CD4-positive, alpha-beta T cell (primary cell): ENCODE measurements at places on chromosomes 12 and 14.

- H3K27ac ChIP-seq: no peak overlapping the region
- DNase-seq: no peak
These were observed 45.5 kb downstream of the ZNF664 start for GRCh38 chr12:124018539-124018938.

- H3K4me1 ChIP-seq: peaks cover 27% of the 10 kb centered on the region
- H3K36me3 ChIP-seq: peaks cover 2% of the 10 kb centered on the region
These were observed 1.0 kb downstream of the FGFR1OP2 start for GRCh38 chr12:26939192-26939832.

- no peak for DNase-seq
- H3K27me3 ChIP-seq: no peaks in the 10 kb centered on the region
- H3K4me3 ChIP-seq: no peak overlapping the region
- H3K27ac ChIP-seq: no peak overlapping the region
- H3K4me1 ChIP-seq: no peaks in the 10 kb centered on the region
These were observed 397.1 kb upstream of the DCN start for GRCh38 chr12:91579516-91580263.

GRCh38 chr14:49497725-49498348 is 88.3 kb downstream of the RPS29 start:
- no peaks in the 10 kb centered on the region for H3K36me3 ChIP-seq
- H3K27me3 ChIP-seq: peaks cover 7% of the 10 kb centered on the region
- no peaks in the 10 kb centered on the region for H3K4me1 ChIP-seq
- no peak for DNase-seq
- no peak overlapping the region for H3K4me3 ChIP-seq
- H3K27ac ChIP-seq: no peak overlapping the region

DNA sequence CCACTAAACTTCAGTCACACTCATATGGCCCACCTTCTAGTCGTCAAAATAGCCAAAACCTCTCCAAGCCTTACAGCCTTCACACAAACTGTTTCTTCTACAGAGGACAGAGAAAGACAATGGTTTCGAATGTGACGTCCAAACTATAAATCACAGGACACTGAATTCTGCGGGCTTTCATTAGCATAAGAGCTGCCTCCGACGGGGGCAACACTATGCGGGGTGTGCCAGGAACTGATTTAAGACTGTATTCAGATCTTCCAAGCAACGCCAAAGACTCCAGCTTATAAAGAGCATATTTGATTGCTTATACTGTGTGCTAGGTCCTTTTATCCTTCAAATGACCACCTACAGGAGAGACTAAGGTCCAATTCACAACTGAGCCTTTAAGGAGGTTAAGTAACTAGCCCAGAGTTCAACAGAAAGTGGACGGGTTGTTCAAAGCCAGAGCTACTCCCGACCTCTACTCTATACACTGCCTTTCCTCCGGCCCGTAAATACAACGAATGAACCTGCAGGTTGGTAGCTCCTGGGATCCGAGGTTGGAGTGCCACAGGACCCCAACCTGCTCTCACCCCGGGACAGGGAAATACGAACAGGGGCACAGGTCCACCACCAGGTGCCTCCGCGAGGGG is 575 bp downstream of the L2HGDH start:
- peak overlapping the region; percentile 85 for H3K27ac ChIP-seq
- DNase-seq: no peak
- H3K27me3 ChIP-seq: no peaks in the 10 kb centered on the region
- peak overlapping the region; percentile 90 for H3K4me3 ChIP-seq
- H3K4me1 ChIP-seq: peaks cover 23% of the 10 kb centered on the region

GRCh38 chr14:34620839-34621238 is 9.1 kb downstream of the SNX6 start:
- H3K27me3 ChIP-seq: no peaks in the 10 kb centered on the region
- DNase-seq: no peak
- peaks cover 49% of the 10 kb centered on the region for H3K36me3 ChIP-seq

- no peak overlapping the region for H3K4me3 ChIP-seq
- H3K36me3 ChIP-seq: no peaks in the 10 kb centered on the region
- no peaks in the 10 kb centered on the region for H3K27me3 ChIP-seq
- no peak for DNase-seq
These were observed 17.8 kb upstream of the HIF1A start for GRCh38 chr14:61677479-61677878.

- H3K27me3 ChIP-seq: peaks cover 61% of the 10 kb centered on the region
- no peaks in the 10 kb centered on the region for H3K36me3 ChIP-seq
- DNase-seq: peak; percentile 71
- H3K4me3 ChIP-seq: peak overlapping the region; percentile 29
- H3K4me1 ChIP-seq: peaks cover 26% of the 10 kb centered on the region
- no peak overlapping the region for H3K27ac ChIP-seq
These were observed 890 bp upstream of the KIF26A start for GRCh38 chr14:104137297-104138097.

DNA sequence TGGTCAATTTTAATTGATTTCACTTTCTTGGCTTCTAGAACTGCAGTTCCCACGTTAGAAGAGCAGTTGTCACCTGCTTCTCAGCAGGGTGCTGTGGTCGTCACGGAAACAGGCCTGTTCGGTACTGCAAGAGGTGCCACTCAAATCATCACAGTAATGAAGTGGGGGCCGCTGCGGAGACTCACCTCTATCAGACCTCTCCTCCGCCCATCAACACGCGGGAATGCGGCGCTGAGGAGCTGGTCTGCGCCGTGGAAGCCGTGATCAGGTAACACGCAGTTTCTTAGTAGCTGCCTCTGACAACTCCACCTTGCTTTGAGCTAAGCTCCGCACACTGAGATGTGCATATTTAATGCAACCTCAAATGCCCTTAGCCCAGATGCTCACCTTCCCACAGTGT is 107.2 kb downstream of the UNC79 start:
- H3K27ac ChIP-seq: no peak overlapping the region
- no peaks in the 10 kb centered on the region for H3K27me3 ChIP-seq
- no peaks in the 10 kb centered on the region for H3K36me3 ChIP-seq

GRCh38 chr12:84537666-84538065 is 374.9 kb downstream of the SLC6A15 start:
- H3K36me3 ChIP-seq: no peaks in the 10 kb centered on the region
- no peaks in the 10 kb centered on the region for H3K4me1 ChIP-seq
- no peaks in the 10 kb centered on the region for H3K27me3 ChIP-seq
- DNase-seq: no peak
- no peak overlapping the region for H3K4me3 ChIP-seq

GRCh38 chr14:24135584-24135833 is 485 bp upstream of the PSME1 start:
- peaks cover 64% of the 10 kb centered on the region for H3K4me1 ChIP-seq
- H3K4me3 ChIP-seq: peak overlapping the region; percentile 74
- peak overlapping the region; percentile 88 for H3K27ac ChIP-seq
- no peak for DNase-seq
- no peaks in the 10 kb centered on the region for H3K27me3 ChIP-seq
- peaks cover 27% of the 10 kb centered on the region for H3K36me3 ChIP-seq

DNA sequence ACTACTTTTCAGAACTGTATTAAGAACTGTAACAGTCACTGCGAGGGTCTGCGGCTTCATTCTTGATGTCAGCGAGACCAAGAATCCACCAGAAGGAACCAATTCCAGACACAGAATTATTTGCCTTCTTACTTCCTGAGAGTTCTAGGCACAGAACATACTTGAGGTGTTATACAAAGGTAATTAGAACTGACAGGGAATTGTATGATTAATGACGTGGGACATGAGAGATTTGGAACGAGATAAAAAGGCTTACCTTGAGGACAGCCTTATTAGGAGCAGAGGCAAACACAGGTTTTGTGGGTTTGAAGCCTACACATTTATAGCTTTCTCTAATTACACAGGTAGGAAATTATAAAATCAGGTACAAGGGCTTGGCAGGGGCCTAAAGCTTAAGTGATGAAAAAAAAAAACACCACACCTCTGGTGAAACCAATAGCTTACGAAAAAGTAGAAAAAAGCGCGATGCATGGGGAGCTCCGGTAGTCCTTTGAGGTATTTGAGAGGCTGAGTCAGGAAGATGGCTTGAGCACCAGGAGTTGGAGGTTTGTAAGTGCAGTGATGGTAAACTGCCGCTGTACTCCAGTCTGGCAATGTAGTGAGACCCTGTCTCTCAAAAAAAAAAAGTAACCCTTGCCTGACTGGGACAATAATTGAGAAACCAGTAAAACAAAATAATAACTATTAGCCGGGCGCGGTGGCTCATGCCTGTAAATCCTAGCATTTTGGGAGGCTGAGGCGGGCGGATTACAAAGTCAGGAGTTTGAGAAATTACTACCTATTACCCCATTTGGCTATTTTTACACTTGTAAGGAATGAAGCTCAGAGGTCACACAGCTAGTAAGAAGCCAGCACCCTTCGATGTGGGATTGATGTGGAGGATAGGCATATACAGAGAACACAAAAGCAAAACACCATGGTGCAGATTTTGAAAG is 795 bp upstream of the ACOT2 start:
- no peaks in the 10 kb centered on the region for H3K27me3 ChIP-seq
- no peak for DNase-seq
- H3K36me3 ChIP-seq: peaks cover 5% of the 10 kb centered on the region

DNA sequence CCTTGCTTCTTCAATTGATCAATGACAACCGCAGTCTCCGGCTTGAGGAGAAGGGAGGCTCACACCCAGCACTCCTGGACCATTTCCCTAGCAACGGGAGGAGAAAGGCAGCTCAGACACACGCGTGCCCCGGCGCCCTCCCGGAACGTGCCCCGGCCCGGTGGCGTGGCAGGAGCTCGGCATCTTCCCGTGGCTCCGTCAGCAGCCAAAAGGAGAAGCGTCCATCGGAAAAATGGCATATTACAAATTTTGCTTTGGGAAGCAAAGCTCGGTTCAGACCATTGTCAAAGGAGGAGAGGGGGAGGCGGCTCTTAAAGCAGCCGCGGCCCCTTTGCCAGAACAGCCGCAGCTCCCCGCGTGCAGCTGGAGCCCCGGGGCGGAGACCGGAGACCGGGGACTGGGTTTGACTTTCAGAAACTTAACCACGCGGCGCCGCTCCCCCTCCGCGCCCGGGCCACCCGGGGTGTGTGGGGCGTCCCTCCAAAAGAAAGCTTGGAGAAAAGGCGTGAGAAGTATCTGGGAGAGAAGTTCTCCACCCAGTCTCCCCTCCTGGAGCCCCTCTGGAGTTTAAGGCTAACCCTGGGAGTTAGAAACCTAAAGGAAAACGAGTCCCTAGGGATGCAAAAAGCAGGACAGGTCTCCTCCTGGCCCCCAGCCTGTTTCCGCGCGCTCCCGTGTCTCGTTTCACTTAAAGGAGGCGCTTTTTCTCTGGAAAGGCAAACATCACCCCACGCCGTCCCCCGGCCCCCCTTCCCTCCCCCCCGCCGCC is 545 bp downstream of the PPFIA2 start:
- H3K27me3 ChIP-seq: peaks cover 10% of the 10 kb centered on the region
- H3K4me3 ChIP-seq: peak overlapping the region; percentile 39
- H3K4me1 ChIP-seq: peaks cover 12% of the 10 kb centered on the region
- H3K27ac ChIP-seq: no peak overlapping the region
- H3K36me3 ChIP-seq: no peaks in the 10 kb centered on the region
- peak; percentile 11 for DNase-seq

DNA sequence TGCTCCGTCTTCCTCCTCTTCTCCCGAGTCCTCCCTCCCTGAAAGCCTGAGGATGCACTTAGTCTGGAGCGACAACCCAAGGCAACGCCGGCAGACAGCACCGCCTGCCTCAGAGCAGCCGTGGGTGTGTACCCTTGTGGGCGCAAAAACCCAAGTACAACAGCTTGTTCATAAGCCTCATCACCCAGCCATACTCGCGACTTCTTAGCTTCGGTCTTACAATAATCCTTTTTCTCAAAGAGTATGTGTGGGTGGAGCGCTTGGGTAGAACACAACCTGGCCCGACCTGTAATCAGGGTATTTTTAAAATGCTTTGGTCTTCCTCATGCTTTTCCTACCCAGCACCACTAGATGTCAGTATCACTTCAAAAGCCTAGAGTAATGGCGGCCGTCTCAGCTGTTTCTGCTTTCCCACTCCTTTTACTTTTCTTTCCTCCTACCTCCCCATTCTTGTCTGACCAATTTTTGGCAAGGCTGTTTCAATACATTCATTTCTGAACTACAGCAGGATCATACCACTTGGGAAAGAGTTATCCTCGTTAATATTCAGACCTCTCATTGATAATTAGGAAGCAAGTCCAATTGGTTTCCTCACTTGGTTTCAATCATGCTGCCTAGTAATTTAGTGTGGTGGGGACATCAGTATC is 198.9 kb downstream of the EPS8 start:
- DNase-seq: peak; percentile 23
- no peak overlapping the region for H3K27ac ChIP-seq
- H3K4me3 ChIP-seq: peak overlapping the region; percentile 14
- H3K27me3 ChIP-seq: no peaks in the 10 kb centered on the region
- no peaks in the 10 kb centered on the region for H3K36me3 ChIP-seq

GRCh38 chr14:74865156-74865555 is 10.8 kb downstream of the PROX2 start:
- no peaks in the 10 kb centered on the region for H3K27me3 ChIP-seq
- H3K4me1 ChIP-seq: peaks cover 24% of the 10 kb centered on the region
- no peak overlapping the region for H3K27ac ChIP-seq
- no peaks in the 10 kb centered on the region for H3K36me3 ChIP-seq
- no peak overlapping the region for H3K4me3 ChIP-seq
- DNase-seq: no peak

DNA sequence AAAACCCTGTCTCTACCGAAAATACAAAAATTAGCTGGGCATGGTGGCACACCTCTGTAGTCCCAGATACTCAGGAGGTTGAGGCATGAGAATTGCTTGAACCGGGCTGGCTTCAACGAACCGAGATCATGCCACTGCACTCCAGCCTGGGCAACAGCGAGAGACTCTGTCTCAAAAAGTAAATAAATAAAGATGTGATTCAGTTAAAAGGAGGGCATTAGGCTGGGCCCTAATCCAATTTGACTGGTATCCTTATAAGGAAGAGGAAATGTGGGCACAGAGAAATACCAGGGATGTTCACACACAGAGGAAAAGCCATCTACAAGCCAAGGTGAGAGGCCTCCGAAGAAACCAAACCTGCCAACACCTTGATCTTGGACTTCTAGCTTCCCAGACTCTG is 10.1 kb upstream of the DCAF4 start:
- H3K4me1 ChIP-seq: no peaks in the 10 kb centered on the region
- no peak overlapping the region for H3K27ac ChIP-seq
- H3K4me3 ChIP-seq: no peak overlapping the region
- DNase-seq: no peak
- peaks cover 4% of the 10 kb centered on the region for H3K27me3 ChIP-seq
- H3K36me3 ChIP-seq: no peaks in the 10 kb centered on the region

DNA sequence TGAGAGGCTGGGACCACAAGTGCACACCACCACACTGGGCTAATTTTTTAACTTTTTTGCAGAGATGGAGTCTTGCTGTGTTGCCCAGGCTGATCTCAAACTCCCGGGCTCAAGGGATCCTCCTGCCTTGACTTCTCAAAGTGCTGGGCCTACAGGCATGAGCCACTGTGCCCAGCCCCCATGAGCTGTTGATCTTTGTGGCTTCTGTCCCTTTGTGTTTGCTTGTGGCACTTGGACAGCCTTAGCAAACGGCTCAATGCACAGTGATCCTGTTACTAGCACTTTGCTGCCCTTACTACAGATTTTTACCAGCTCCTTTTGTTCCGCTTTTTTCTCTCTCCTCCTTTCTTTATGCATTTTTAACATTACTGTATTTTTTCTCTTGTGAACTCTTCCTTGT is 25.3 kb upstream of the EVL start:
- no peak overlapping the region for H3K4me3 ChIP-seq
- DNase-seq: no peak
- no peaks in the 10 kb centered on the region for H3K36me3 ChIP-seq
- H3K4me1 ChIP-seq: no peaks in the 10 kb centered on the region

GRCh38 chr14:99006276-99006675 is 265.7 kb downstream of the BCL11B start:
- H3K4me1 ChIP-seq: peaks cover 8% of the 10 kb centered on the region
- no peak overlapping the region for H3K27ac ChIP-seq
- H3K27me3 ChIP-seq: no peaks in the 10 kb centered on the region

GRCh38 chr14:94681300-94682060 is 69.3 kb downstream of the SERPINA3 start:
- DNase-seq: no peak
- no peaks in the 10 kb centered on the region for H3K4me1 ChIP-seq
- H3K36me3 ChIP-seq: no peaks in the 10 kb centered on the region
- H3K4me3 ChIP-seq: no peak overlapping the region
- no peaks in the 10 kb centered on the region for H3K27me3 ChIP-seq
- H3K27ac ChIP-seq: no peak overlapping the region
